ENCODE measurements at places on chromosomes 13 and 19.

- DNase-seq = no peak
These were observed 63.0 kb upstream of the SOX1 start for GRCh38 chr13:112003941-112004340.

- no peak for DNase-seq
These were observed 1745.6 kb upstream of the PCDH20 start for GRCh38 chr13:63161219-63161618.

DNA sequence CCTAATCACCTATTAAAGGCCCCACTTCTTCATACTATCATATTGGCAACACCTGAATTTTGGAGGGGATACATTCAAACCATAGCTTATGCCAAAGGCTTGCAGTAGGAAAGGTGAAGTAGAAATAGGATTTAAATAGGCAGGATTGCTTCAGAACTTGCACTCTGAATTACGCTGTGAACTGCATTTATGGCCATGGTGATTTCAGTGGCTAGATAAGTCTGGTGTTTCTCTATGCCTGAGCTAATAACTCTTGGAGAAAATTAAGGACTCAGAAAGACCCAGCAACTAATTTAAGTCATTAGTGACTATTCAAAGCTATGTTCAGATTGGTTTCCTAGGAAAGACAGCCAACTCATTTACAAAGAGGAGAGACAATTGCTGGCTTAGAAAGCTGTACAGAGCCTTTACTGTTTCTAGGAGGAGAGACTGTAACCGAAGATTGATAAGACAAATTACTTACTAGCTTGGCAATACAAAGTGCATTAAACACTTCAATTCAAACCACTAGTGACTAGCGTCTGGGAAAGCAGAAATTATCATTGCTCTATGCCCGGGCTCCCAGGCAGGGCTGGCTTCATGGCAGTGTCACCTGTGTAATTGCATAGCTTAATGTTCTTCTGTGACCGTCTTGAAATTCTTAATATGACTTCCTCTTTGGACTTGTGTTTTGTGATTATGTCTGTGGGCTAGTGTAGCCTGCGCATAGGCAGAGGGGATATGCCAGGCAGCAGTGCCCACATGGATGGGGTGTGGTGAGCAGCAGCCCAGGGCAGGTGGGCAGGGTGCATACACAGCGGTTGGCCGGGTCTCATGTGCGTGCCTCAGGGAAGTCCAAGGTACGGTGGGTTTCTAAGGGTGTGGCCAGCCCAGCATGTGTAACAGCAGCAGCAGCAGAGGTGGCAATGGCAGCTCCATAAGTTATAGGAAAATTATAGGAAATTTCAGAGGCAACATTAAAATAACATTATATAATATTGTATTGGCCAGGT, 60.1 kb downstream of the KL start:
- no peak for DNase-seq

DNA sequence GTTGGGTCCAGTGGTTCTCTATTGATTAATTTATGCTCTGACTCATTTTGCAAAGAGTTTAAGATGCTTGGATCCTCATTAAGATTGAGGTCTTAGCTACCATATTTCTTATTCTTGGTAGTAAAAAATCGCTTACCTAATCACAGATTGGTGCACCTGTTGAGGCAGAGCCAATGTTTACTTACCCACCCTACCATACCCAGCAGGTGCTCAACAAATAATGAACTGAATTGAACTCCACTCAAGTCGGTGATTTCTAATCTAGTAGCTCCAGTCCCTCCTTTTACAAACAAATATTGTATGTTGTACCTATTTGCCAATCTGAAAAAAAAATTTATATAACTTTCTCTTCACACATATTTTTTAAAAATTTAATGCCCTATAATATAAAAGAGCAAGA, 361.0 kb downstream of the FGF14 start:
- no peak for DNase-seq

DNA sequence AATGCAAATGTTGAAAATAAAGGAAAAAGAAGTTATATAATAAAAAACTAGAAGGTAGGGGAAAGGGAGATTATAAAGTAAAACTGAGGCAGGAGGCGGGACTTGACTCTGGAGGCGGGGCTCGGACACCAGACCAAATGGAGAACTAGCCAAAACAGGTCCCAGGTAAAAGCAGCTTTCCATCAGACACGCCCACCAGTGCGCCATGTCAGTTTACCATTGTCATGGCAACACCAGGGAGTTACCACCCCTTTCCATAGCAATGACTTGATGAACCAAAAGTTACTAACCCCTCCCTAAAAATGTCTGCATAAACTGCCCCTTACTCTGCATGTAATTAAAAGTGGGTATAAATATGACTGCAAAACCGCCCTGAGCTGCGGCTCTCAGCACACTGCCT, 70.9 kb downstream of the PEPD start:
- DNase-seq = no peak

- DNase-seq = no peak
These were observed 7.2 kb downstream of the GPX4 start for GRCh38 chr19:1110809-1111640.

GRCh38 chr13:26475176-26476110, 82.0 kb upstream of the WASF3 start:
- DNase-seq = peak; percentile 46

GRCh38 chr19:58392945-58393724, 2.3 kb upstream of the RNF225 start:
- DNase-seq = no peak

GRCh38 chr19:34317311-34317927, 47.6 kb upstream of the GPI start:
- DNase-seq = no peak

DNA sequence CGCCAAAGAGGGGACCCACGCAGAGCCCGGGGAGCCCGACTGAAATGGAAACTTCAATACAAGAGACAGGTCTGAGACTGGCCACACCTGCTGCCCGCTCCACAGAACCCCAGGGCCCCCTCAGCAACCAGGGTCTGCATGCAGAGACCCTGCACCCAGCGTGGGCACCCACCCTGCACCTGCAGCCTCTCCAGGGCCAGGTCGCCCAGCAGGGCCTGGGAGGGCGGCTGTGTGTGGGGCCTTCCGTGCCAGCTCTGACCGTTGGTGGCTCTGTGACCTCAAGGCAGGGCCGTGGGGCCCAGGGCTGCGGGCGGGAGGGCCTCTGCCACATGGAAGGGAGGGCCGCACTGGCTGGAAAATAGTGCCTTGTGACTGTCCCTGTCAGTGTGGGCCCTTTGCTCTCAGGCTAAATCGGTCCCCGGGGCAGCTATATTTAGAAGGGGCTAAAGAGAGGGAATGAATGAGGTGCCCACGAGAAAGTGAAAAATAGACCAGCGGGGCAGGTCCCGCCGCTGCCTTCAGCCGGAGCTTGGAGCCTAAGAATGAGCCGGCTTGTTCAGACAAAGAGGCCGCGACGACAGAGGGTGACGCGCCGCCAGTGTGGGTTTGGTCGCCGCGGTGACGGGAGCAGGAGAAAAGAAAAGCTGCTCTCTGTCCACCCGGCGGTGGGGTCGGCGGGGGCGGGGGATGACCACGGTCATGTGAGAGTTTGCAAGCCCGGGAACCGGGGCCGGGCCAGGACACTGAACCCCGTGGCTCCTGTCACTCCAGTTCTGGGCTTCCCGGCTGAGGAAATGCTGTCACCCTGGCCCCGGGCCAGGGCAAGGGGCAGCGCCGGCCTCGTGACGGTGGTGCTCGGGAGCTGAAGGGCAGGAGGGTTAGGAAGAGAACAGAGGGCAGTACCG, 70.5 kb downstream of the GADD45B start:
- no peak for DNase-seq

GRCh38 chr13:31090961-31091624, 70.6 kb downstream of the HSPH1 start:
- DNase-seq = peak; percentile 83

DNA sequence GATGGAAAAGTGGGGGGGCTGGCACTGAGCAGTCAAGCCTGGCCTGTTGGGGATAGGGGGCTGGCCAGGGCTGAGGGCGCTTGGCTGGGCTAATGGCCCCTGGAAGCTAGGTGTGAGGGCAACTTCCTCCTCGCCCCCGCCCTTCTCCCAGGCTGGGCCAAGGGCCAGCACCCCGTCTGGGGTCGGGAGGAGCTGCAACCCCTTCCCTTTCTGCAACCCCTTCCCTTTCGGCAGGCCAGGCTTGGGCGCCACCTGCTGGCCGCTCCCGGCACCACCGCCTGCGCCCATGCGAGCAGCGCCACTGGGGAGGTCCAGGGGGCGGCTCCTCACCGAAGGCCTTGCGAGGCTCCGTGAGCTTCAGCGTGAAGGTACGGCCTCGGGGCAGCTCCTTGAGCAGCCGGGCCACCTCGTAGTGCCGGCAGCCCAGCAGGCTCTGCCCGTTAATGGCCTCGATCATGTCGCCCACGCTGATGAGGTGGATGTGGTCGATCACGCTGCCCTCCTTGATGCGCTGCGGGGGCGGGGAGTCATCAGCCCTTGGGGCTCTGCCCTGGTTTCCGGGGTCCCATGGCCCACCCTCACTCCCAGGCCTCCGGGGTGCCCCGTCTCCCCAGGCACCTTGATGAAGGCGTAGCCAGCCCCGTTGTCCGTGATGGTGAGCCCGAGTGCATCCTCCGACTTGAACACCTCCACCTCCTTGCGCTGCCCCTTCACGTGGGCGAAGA, 5.0 kb upstream of the PTGER1 start:
- peak; percentile 54 for DNase-seq

- no peak for DNase-seq
These were observed at the start of gene LGALS4 for GRCh38 chr19:38812841-38813320. Gene LGALS4, minus strand, starts transcription at chr19:38812945. Its CDS starts 59 bp downstream, at chr19:38812886.

GRCh38 chr19:51503286-51503817, 1.8 kb upstream of the SIGLEC12 start:
- no peak for DNase-seq

DNA sequence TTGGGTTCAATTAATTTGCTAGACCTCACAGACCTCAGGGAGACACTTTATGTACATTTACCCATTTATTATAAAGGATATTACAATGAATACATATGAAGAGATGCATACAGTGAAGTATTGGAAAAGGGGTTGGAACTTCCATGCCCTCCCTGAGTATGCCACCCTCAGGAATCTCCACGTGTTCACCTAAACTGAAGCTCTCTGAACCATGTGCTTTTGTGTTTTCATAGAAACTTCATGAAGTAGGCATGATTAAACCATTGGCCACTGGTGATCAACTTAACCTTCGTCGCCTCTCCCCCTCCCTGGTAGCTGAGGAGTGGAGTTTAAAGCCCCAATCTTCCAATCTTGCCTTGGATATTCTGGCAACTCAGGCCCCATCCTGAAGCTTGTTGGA, 20.3 kb downstream of the ZNF160 start:
- no peak for DNase-seq

GRCh38 chr19:51422053-51422448, 4.6 kb upstream of the SIGLEC10 start:
- DNase-seq = peak; percentile 79

DNA sequence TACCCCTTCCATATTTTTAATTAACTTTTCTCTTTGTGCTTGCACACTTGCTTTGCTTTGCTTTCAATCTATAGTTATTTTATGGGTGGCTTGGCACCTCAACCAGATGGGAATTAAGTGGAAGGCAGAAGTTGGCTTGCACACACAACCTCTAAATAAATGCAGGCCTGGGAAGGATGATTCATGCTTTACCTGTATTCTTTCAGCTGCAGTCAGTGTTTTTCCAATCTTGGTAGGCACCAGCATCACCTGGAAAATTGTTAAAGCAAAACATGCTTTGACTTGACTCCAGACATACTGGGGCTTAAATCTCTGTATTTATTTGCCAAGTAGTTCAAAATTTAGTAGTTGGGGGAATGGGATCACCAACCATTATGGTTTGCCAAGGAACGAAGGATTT, 543.0 kb downstream of the GPC6 start:
- DNase-seq = no peak

DNA sequence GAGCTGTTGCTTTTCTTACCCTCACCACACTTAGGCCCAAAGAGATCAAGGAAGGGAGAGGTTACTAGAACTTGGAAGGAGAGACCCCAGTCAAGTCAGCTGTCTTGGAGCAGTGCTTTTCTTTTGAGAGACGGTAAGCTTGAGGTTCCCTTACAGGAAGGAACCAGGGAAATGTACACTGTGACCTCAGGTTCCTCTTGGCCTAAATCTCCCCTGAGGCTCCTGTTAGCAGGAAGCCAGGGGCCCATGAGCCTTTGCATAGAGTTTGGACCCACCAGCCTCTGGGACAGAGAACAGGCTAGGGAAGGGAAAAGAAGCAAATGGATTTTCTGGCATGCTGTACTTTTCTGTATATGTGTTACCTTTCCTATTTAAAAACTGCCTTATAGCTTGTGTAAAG, 5.9 kb upstream of the GPR18 start:
- DNase-seq = no peak

DNA sequence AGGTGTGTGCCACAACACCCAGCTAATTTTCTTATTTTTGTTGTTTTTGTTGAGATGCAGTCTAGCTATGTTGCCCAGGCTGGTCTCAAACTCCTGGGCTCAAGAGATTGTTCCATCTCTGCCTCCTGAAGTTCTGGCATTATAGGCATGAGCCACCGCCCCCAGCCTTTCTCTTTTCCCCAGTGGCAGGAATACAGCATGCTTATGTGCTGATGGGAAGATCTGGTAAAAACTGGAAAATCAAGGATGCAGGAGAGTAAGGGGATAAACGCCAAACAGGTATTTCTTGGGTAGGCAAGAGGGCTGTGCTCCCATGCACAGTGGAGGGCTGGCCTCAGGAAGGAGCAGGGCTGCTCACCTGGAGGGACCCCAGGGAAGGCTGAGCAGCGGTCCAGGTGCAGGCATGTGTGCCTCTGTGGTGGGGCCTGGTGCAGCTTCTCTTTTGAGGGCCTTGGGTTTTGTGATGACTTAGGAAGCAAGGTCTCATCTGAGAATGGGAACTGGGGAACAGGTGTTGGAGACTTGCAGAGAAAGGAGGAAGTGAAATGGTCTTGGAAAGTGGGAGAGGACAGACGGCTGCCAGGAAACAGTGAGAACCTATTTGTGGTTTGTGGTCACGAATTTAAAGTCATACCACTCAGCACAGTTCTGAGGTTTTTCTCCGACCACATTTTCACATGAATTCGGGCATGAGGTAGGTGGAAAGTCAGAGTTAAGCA, 106.5 kb downstream of the TEX26 start:
- DNase-seq = peak; percentile 79

GRCh38 chr19:35703343-35703742, 1.0 kb upstream of the ZBTB32 start:
- DNase-seq = no peak

DNA sequence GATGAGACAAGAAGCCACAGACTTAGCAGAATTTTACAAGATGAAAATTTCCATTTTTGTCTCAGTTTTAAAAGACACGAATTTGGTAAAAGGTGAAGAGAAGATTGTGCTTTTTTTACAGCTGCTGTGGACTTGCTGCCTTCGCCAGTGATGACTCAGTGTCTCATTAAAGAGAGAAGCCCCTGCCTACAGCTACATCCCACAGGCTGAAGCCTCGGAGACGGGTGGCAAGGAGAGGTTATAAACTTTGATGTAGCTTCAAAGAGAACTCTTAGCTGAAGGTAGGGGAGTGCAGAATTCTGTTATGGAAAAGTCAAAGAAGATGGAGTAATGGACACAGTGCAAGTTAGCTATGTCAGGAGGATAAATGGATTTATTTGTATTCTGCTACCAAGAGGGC, 683.4 kb upstream of the ARGLU1 start:
- DNase-seq = no peak

- no peak for DNase-seq
These were observed 374.0 kb downstream of the IRS2 start for GRCh38 chr13:109412283-109412901.

- no peak for DNase-seq
These were observed 689.6 kb downstream of the SLITRK5 start for GRCh38 chr13:88360761-88361160.

- DNase-seq = no peak
These were observed 494.9 kb downstream of the FOXO1 start for GRCh38 chr13:40171566-40171965.
